ENCODE measurements at places on chromosomes 5 and 9.

DNA sequence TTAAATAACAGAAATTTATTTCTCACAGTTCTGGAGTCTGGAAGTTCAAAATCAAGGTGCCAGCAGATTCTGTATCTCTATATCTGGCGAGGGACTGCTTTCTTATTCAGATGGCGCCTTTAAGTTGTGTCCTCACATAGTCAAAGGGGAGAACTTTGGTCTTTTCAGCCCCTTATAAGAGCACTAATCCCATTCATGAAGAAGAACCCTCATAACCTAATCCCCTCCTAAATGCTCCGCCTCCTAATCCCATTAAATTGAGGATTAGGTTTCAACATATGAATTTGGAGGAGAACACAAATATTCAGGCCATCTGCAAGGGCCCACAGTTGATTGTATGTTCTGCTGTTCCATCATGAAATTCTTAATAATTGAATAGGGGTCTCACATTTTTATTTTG is 10.8 kb upstream of the CCDC152 start:
- DNase-seq: no peak

- DNase-seq: no peak
Measured at GRCh38 chr5:124745928-124746915, at the start of gene ZNF608. TSS of gene ZNF608 (minus strand) at chr5:124746639. CDS start at chr5:124744989, 1,650 bp downstream.

DNA sequence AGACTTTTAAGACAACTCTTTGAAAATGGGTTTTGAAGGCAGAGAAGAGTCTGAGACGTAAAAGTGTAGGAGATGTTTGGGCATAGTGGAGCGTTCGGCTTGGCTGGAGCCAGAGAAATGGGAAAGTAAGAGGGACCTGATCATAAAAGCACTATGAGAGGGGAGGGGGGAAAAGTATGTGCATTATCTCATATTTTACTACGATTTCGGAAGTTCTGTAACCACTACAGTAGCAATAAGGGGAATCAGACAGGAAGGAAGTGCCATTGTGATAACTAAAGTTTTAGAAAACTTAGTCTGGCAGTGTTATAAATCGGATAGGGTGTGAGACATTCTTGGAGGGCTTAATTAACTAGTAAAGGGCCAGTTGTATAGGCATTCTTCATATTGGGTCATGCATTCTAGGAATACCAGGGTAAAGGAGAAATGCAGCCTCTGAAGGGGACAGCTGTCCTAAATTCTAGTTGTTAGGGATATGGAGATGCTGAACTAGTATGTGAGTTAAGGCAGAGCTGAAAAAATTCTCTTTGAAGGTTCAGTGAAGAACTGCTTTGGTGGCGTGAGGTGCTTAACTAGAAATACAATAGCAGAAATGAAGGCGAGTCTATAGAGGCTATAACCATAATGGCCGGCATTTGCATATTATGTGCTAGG is 83.8 kb upstream of the FREM1 start:
- DNase-seq: no peak

GRCh38 chr9:19184144-19184917 is 46.2 kb upstream of the DENND4C start:
- no peak for DNase-seq

DNA sequence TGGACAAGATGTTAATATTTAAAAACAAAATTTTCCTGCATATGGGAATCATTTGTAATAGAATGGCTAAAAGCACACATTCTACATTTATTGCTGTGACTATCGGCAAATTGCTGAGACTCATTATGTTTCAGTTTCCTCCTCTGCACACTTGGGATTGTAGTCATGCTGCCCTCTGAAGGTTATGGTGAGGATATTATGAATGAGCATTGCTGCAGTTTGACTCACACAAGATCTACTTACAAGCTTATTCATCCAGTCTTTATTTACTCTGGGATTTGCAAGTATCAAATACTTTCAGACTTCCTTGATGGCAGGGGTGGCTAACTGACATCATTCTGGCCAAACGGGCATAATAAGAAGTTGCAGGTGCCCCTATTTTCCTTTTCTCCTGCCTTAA is 9.5 kb upstream of the NFIL3 start:
- DNase-seq: no peak

DNA sequence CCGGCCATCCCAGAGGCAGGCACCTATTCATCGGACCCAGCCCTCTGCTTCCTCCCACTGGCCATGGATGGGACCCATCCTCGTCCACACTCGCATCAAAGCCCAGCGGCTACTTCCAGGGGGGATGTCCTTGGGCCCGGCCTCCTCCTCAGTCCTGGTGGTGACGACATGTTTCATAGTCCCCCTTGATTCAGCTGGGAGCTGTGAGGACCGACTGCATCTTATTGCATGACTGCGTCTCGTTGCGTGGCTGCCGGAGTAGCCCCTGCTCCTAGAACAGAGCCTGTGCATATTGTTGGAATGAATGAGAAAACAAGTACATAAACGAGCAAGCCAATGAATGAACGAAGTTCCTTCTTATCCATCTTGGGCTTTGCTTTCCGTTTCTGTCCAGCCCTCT is 12.8 kb downstream of the NCS1 start:
- no peak for DNase-seq

GRCh38 chr5:179345433-179346321 is at the start of gene ADAMTS2:
TSS of gene ADAMTS2 (minus strand) at chr5:179345461. CDS start at chr5:179345328, 133 bp downstream.
- no peak for DNase-seq

DNA sequence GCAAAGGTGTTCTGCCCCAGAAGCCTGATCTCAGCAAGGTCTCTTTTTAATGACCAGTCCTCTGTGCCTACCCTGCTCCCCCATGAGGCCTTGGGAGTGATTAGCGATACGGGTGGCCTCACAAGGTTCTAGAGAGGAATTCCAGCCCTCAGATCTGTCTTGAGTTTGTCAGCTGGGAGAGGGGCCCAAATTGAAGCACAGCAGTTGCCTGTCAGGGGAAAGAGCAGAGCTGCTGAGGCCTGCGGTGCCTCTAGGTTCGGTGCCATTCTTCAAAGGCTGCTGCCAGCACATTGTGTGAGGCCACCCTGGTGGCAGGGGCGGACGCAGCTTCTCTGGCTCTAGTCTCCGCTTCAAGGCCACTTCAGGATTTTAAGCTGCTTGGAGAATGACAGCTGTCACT is 85.7 kb upstream of the GRIA1 start:
- no peak for DNase-seq

- no peak for DNase-seq
Measured at GRCh38 chr9:2050236-2050635, 35.1 kb downstream of the SMARCA2 start.

DNA sequence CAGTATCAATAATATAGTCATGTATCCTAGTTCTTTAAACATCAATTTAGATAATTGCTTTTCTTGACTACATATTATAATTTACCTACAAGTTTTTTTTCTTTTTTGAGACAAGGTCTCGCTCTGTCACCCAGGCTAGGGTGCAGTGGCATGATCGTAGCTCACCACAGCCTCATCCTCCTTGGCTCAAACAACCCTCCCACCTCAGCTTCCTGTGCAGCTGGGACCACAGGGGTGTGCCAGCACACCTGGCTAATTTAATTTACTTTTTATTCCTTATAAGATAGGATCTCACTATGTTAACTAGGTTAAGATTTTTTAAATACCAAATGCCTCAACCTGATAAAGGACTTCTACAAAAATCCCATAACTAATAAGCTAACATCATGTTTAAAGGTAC is 21.1 kb downstream of the UIMC1 start:
- no peak for DNase-seq

DNA sequence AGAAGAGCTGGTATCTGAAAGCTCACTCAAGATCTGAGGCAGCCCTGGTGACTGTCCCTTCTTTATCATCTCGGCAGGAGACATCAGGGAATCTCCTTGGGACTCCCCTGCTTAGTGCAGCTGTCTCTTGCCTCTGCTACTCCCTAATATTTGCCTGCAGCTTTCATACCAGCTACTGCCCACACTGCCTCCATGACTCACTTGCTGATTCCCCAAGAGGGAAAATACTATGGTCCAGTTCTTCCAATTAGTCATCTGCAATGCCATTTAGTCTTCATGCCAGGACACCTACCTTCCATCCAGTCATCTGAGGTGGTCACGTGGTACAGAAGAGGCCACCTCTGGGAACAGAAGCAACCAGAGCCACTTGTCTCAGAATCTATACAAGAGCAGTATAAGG is 270.8 kb downstream of the NTRK2 start:
- DNase-seq: no peak

- no peak for DNase-seq
Measured at GRCh38 chr9:11141357-11141756, 528.6 kb upstream of the PTPRD start.

DNA sequence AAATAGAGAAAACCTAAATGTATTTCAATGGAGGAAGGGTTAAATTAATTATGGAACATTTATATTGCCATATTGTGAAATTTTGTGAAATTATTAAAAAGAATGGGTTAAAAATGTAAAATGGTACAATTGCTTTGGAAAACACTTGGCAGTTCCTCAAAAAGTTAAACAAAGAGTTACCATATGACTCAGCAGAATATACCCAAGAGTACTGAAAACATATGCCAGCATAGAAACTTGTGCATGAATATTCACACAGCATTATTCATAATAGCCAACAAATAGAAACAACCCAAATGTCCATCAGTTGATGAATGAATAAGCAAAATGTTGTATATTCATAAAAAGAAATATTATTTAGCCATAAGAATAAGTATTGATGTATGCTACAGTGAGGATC is 181.0 kb upstream of the MAST4 start:
- no peak for DNase-seq

DNA sequence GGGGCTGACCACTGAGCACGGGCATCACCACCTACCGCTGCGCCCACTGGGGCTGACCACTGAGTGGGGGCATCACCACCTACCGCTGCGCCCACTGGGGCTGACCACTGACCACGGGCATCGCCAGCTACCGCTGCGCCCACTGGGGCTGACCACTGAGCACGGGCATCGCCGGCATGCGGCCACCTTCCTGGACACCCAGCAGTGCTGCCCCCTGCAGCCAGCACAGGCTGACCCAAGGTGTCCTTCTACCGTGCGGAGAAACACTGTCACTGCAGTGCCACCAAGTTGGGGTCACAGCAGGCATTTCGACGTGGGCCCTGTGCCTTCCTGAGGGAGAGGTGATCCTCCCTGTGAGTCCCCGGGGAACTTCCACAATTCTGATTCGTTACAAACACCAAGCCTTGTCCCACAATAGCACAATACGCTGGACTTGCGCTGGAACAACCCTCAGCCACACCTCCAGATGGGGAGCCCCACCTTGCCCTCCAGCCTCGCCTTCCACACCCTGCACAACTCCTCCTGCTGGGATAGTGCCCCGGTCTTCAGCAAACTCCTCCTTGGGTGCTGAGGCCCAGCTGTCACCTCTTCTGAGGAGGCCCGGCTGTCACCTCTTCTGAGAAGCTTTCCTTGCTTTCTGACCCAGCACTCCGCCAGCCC is 90.3 kb upstream of the SARDH start:
- no peak for DNase-seq

DNA sequence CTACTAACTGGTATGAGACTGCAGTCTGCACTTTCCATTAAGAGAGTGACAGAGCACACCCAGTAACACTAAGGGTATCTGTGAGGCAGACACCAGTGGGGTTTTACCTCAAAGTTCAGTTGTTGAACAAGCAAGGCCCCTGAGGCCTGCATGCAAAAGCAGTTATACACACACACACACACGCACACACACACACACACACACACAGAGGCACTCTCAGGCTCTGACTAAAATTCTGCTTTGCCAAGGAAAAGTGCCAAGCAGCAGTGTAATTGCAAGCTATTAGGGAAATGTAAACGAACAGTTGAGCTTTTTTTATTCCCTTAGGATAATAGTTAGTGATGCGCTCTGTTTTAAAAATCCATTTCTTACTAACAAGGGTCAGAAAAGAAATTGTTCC is 377.1 kb downstream of the SPOCK1 start:
- DNase-seq: no peak

- no peak for DNase-seq
Measured at GRCh38 chr5:73443829-73444498, 4.6 kb downstream of the FOXD1 start.

DNA sequence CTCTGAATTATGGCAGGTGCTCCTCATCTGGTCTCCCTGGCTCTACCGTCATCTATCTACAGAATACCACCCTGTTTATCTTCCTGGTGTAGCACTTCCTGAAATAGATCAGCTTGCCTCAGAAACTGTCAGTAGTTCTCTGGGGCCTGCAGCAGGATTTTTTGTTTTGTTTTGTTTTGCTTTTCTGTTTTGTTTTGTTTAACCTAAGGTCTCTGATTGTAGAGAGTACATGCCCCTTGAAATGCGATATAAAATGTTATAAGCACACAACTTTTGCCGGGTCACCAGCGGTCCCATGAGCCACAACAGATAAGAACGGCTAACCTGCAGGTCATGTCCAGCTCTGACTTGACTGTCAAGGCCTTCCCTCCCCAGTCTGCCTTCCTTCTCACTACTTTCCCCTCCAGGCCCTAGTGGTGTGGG is 26.6 kb upstream of the CREBRF start:
- no peak for DNase-seq

DNA sequence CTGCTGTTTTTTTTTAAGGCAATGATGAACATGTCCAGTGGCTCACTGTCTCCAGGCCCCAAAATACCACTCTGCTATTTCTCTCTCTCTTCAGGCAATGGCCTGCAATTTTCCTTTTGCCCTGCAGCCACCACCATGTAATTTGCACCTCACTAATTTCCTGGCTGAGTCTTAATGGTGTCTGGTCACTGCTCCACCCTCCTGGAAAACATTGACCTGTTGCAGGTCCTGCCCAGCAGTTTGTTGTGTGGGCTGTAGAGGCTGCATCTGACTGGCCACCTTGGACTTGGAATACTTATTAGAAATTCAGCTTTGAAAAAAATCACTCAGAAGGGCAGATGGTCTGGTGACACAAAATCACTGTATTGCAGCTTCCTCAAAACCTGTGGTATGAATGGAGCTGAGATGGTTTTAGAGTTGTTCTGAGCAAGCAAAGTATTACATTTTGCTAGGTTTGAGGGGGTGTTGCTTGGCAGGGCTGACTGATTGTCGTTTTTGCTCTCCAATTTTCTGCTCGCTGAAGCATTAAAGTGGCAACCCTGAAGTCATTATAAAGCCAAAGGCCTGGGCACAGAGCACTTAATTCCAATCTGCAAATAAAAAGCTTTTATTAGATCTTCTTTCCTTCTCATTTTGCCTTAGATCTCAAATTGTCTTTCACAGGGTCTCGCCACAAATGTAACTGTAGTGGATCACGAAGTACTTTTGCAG is 134.8 kb downstream of the TMEM174 start:
- DNase-seq: no peak

DNA sequence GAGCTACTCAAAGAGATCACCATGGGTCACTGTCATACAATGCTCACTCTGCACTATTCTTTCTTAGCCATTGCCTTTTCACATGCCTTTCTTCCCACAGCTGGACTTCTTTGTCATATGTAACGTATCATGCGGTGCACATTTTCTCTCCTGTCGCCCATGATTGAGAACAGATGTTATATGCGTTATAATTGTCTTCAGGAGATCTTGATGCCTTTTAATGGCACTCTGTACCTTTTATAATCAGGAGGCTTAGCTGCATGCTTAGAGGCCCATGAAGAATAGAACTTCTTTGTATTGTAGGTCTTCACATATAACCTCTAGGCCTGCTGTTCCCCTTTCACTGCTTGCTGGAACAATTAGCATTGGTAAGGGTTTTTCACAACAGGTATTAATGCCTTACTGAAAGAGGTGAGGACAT is 436.1 kb downstream of the CDH10 start:
- peak; percentile 58 for DNase-seq

GRCh38 chr9:81420024-81420423 is 269.3 kb downstream of the TLE1 start:
- DNase-seq: no peak

- no peak for DNase-seq
Measured at GRCh38 chr5:75366787-75367186, 29.8 kb downstream of the HMGCR start.

GRCh38 chr5:16863469-16863946 is 72.6 kb downstream of the MYO10 start:
- DNase-seq: no peak

- DNase-seq: no peak
Measured at GRCh38 chr5:94849821-94850736, 231.6 kb downstream of the SLF1 start.
